ENCODE measurements at places on chromosomes 2 and 18. TPM values are rescaled to one million over a fixed set of nuclear protein-coding genes. Genes with fewer than 3 reads are reported as not detected.

The C18orf54 gene
- total RNA-seq, result 12.7 TPM

The TFCP2L1 gene
- total RNA-seq, result under 0.01 TPM

The DES gene
- total RNA-seq, result 4.7 TPM

The DUSP2 gene
- total RNA-seq, result 1.4 TPM

The EFEMP1 gene
- 1,009 TPM for total RNA-seq

The UGT1A8 gene
- total RNA-seq, result 0.09 TPM

The LBX2 gene
- 3.0 TPM for total RNA-seq

The SOWAHC gene
- total RNA-seq, result 9.3 TPM

The NYAP2 gene
- not detected for total RNA-seq

The COL3A1 gene
- 14,045 TPM for total RNA-seq

The EGR4 gene
- total RNA-seq, result not detected

The ZBTB14 gene
- 17.4 TPM for total RNA-seq

The MOCOS gene
- 3.5 TPM for total RNA-seq

The RNF152 gene
- total RNA-seq, result 12.8 TPM

The E2F6 gene
- total RNA-seq, result 11.3 TPM

The SKOR2 gene
- not detected for total RNA-seq

All from fibroblast of the aortic adventitia (primary cell).